ENCODE measurements at places on chromosomes 2 and 18.

GRCh38 chr18:74196220-74197119 lies 48.1 kb downstream of the TIMM21 start:
- no peaks in the 10 kb centered on the region for H3K36me3 ChIP-seq
- H3K27me3 ChIP-seq = no peaks in the 10 kb centered on the region
- H3K4me3 ChIP-seq = no peak overlapping the region
- peaks cover 8% of the 10 kb centered on the region for H3K4me1 ChIP-seq

GRCh38 chr2:181741756-181742155 lies 61.4 kb upstream of the NEUROD1 start:
- no peak for DNase-seq
- H3K27me3 ChIP-seq = no peaks in the 10 kb centered on the region
- no peaks in the 10 kb centered on the region for H3K4me1 ChIP-seq
- no peaks in the 10 kb centered on the region for H3K36me3 ChIP-seq
- no peak overlapping the region for H3K27ac ChIP-seq
- no peak overlapping the region for H3K4me3 ChIP-seq

DNA sequence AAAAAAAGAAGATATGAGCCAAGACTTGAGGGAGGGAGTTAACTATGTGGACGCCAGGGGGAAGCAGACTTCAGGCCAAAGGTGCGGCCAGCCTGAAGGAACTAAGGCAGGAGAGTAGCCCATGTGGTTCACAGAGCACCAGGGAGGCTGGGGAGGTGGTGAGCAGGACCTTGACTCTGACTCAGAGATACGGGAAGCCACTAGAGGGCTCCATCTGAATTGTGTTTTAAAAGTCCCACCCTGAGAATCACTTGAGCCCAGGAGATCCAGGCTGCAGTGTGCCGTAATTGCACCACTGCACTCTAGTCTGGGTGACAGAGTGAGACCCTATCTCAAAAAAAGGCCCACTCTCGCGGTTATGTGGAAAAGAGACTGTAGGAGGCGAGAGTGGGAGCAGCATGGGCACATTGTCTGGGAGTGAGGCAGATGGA lies 12.3 kb downstream of the CEP192 start:
- H3K27ac ChIP-seq = no peak overlapping the region
- H3K36me3 ChIP-seq = no peaks in the 10 kb centered on the region
- DNase-seq = no peak
- no peaks in the 10 kb centered on the region for H3K27me3 ChIP-seq
- H3K4me1 ChIP-seq = no peaks in the 10 kb centered on the region

- H3K27ac ChIP-seq = no peak overlapping the region
- H3K27me3 ChIP-seq = peaks cover 76% of the 10 kb centered on the region
- peaks cover 5% of the 10 kb centered on the region for H3K4me1 ChIP-seq
Observed at GRCh38 chr2:176118601-176119339, 2.2 kb downstream of the HOXD10 start.

- H3K4me1 ChIP-seq = no peaks in the 10 kb centered on the region
- no peaks in the 10 kb centered on the region for H3K27me3 ChIP-seq
- no peak for DNase-seq
- no peaks in the 10 kb centered on the region for H3K36me3 ChIP-seq
Observed at GRCh38 chr2:147019311-147019710, 825.5 kb upstream of the ACVR2A start.

DNA sequence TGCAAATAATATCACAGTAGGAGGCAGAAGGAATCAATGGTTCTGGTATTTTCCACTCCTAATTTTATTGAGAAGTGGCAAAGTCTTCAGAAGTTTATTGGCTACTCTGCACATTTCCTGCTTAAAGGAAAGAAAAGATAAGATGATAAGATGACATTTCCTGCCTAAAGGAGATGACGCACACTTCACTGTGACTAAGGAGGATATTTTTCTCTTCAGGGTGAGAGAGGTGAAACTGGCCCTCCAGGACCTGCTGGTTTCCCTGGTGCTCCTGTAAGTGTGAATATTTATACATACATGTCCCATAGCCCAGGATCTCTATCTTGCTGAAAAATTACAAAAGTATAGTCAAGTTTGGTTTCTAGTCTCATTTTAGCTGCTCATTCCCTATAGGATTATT lies 27.9 kb downstream of the COL3A1 start:
- no peak for DNase-seq
- no peak overlapping the region for H3K27ac ChIP-seq
- no peaks in the 10 kb centered on the region for H3K27me3 ChIP-seq
- no peaks in the 10 kb centered on the region for H3K4me1 ChIP-seq
- H3K4me3 ChIP-seq = no peak overlapping the region
- H3K36me3 ChIP-seq = no peaks in the 10 kb centered on the region

- peak overlapping the region; percentile 91 for H3K27ac ChIP-seq
- H3K4me3 ChIP-seq = peak overlapping the region; percentile 52
- no peaks in the 10 kb centered on the region for H3K27me3 ChIP-seq
- H3K36me3 ChIP-seq = no peaks in the 10 kb centered on the region
- H3K4me1 ChIP-seq = peaks cover 13% of the 10 kb centered on the region
Observed at GRCh38 chr2:100321179-100321865, 979 bp downstream of the LONRF2 start.

GRCh38 chr2:19664646-19665045 lies 237.1 kb downstream of the TTC32 start:
- H3K4me3 ChIP-seq = no peak overlapping the region
- no peak for DNase-seq
- no peak overlapping the region for H3K27ac ChIP-seq
- no peaks in the 10 kb centered on the region for H3K36me3 ChIP-seq

All from pancreas (tissue), 10 donors.